ENCODE measurements at places on chromosomes 4 and X. TPM values are rescaled to one million over a fixed set of nuclear protein-coding genes. Genes with fewer than 3 reads are reported as not detected.

The SHROOM2 gene
- 8.1 TPM for total RNA-seq

DNA sequence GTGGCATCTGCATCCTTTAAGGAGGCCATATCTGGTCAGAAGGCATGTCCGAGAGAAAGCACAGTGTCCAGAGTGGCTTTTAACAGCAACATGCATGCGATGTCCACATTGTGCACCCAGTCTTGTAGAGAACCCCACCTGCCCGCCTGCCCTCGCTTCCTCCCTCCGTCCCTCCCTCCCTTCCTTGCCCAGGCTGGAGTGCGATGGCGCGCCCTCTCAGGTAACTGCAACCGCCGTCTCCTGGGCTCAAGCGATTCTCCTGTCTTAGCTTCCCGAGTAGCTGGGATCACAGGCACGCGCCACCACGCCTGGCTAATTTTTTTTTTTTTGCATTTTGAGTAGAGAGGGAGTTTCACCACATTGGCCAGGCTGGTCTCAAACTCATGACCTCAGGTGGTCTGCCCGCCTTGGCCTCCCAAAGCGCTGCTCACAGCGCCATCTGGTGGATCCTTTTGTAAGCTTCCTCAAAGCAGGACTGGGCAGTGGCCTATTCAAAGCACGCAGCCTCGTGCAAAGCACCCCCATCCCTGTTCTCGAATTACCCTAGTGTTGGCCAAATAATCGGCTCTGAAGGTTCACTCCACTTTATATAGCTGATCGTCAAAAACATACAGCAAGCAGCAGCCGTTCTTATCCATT is 15.0 kb downstream of the BRCC3 start:
- peak; percentile 12 for DNase-seq

DNA sequence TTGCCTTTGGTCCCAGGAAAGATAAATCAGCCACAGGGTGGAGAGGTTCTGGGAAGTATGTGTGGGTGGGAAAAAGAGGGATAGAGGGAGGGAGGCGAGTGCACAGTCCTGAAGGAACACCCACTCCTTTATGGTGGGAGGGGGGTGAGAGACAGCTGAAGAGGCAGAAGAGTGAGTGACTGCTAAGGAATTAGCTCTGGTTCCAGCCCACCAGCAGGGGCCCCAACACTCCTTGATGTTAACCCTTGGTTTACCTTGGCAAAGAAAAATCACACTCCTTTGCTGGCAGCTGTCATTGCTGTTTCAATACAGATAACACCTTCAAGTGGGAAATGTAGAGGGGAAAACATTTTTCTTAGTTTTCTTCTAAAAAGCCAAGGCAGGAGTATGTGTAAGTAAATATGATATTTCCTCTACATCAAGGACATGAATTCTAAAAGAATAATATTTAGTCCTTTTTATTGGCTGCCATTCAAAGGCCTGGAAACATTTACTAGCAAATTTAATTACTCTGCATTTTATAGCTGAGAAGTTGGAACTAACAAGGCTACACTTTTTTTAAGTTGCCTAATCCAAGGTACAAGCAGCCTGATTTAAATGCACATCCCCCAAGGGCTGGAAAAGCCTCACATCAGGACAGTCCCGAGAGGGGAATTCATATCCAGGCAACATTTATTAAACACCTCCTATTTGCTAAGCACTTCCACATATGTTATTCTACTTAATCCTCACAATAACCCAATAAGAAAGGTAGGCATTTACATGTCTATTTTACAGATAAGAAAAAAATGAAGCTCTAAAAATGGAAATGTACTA is 81.7 kb downstream of the HS6ST2 start:
- no peak for DNase-seq

DNA sequence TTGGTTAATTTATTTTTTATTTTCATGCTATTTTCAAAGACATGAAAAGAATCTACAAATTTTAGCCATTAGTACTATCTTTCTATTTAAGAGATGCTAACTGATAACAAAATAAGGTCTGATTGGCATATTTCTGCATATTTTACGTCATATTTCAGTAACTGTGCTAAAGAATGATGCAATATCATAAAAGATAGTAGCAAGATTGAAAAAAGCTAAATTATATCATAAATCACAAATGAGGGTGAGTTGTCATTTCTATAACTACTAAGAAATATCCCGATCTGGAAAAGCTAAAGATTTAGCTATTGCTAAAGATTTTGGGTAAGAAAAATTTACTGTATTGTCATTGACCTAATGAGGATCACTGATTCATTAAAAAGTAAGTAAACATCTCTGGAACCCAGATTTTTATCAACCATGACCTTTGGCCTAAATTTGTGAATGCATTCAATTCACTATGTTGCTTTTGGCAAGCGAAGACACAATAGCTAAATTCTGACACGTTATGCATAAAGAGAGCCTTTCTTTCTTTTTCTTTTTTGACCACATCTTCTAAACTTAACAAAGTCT is 103.6 kb downstream of the HPGD start:
- DNase-seq, result no peak

- DNase-seq, result no peak
Measured at GRCh38 chrX:80799584-80799983, 10.1 kb downstream of the BRWD3 start.

DNA sequence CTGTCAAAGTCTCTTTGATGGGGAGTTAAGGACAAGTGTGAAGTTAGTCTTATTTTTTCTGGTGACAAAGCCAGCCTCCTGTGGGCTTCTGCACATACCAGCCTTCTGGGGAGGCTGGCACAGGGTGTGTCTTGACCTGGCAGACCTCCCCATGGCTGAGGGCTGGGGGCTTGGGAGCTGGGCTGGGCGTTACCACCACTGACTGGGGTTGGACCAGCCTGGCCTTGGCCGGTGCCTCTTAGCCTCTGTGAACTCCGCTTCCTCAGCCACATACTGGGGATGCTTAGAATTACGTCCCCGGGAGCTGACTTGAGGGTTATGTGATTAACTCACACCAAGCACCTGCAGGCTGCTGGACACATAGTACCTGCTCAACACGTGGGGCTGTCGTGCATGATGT is 14.0 kb downstream of the SH3TC1 start:
- no peak for DNase-seq
